ENCODE measurements at places on chromosomes 16 and 17.

- DNase-seq = peak; percentile 59
Observed at GRCh38 chr16:80804526-80805383, at the start of gene CDYL2. Gene CDYL2, minus strand, starts transcription at chr16:80804598. Its CDS starts 425 bp downstream, at chr16:80804173.

- no peak for DNase-seq
Observed at GRCh38 chr16:1550696-1551095, 17.2 kb downstream of the TMEM204 start.

DNA sequence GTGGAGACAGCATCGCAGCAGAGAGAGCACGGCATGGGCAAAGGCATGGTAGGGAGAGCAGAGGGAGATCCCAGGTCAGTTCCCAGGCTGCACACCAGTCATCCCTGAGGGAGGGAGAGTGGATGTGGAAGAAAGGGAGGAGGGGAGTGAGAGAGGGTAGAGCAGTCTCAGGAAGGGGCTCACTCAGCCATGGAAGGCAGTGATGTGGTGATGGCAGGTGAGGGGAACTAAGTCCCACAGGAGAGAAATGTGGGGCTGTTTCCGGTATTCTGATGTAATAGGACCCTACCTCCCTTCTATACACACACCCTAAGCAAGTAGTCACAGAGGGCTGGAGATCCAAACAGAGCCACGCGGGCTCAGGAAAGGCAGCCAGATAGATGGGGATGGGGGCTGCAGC lies 500.3 kb upstream of the CDH11 start:
- no peak for DNase-seq

GRCh38 chr17:37492167-37492566 lies 2.5 kb downstream of the DUSP14 start:
- no peak for DNase-seq

- no peak for DNase-seq
Observed at GRCh38 chr17:7835814-7836595, 2.0 kb downstream of the KDM6B start.

- DNase-seq = no peak
Observed at GRCh38 chr17:79752175-79752574, 21.4 kb downstream of the ENPP7 start.

GRCh38 chr17:50799582-50799981 lies 32.3 kb upstream of the ANKRD40CL start:
- no peak for DNase-seq

DNA sequence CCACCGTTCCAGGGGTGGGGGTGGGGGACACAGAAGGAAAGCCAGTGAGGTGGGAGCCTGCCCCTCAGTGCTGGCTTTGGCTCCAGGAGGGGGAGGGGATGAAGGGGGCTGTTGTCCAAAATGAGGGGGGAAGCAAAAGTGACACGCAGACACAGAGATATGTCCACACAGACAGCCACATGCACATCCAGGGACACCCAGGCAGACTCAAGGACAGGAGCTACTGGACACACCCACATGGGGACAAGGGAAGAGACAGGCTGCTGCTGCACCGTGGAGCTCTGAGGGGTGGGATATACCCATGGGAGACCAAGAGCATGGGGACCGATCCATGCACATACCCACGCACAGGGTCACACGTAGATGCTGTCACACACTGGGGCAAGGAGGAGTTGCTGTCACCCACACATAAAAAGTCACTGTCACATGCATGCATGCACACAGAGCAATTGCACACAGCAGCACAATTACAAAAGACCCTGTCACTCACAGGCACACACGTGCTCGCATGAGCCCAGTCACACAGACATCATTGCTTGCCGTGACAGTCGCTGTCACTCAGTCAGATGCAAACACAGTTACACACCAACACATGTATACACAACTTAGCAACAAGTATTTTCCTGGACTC lies 1.3 kb downstream of the THRA start:
- DNase-seq = no peak

GRCh38 chr17:78409191-78409928 lies 30.9 kb downstream of the PGS1 start:
- no peak for DNase-seq

- DNase-seq = no peak
Observed at GRCh38 chr17:78538033-78538776, 39.0 kb downstream of the DNAH17 start.

GRCh38 chr16:24577167-24577566 lies 37.8 kb downstream of the RBBP6 start:
- no peak for DNase-seq

- DNase-seq = no peak
Observed at GRCh38 chr17:5122586-5123342, 6.9 kb downstream of the USP6 start.

DNA sequence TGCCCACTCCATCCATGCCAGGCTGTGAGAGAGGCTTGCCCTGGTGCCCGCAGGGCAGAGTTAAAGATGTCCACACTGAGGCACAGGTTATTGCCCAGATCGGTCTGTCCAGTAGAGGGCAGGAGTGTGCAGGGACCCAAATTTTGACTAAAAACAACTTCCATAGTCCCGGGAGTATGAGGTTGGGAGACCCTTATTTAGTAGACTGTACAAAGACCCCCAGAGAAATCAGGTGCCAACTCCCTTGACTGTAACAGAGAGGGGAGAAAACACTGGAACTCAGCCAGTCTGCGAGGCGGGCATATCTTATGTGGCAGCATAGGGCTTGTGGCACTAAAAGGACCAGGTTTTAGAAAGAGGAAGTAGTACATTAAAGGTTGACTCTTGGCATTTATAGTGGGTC lies 43.4 kb downstream of the HNF1B start:
- DNase-seq = peak; percentile 50

DNA sequence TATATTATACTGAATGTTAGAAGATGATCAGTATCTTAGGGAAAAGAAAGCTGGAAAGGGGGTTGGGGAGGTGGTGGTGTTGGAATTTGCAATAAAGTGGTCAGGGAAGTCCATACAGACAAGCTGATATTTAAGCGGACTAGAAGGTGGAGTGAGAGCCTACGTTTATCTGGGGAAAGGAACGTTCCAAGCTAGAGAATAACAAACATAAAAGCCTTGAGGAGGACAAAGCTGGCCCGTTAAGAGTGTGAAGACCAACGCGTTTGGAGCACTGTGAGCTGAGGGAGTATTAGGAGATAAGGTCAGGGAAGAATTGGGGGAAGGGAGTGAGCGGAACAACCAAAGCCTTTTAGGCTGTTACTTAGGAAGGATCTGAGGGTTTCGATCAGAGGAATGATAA lies 1.4 kb downstream of the DDX42 start:
- no peak for DNase-seq
